ENCODE measurements at places on chromosomes 16 and 17.

DNA sequence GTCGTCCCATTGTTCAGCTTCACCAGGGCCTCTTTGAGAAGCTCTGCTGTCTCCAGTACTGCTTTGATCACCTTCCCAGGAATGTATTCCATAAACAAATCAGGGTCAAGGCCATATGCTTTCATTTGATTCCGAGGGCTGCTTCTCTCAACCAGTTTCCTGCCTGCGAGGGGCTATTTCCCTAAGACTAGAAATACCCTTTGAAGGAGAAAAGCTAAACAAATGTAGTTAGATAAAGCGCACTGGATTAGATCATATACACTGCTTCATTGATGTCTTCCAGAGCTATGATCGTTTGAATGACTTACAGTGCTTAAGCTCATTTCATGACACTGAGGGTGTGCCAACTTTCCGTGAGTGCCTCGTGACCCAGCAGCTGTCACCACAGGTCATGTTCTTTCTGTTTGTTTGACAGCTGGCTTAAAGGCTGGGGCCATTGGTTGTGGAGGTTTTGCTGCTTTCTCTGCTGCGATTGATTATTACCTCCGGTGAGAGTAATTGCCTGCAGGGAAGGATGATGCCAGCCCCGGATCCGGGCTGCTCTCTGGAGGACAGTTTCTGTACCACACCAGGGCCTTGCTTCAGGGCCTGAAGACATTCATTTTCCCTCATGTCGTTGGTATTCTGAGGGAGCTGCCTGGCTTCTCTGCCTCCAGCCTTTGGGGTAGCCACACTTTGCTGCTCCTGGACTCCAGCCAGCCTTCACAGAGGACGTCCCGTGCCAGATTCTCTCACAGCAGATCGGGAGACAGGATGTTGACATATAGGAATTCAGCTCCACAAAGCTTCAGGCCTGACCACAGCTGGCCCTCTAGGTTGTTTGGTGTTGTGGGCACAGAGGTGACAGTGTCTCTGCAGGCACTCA is 3.9 kb downstream of the TIMM22 start:
- DNase-seq = peak; percentile 92

DNA sequence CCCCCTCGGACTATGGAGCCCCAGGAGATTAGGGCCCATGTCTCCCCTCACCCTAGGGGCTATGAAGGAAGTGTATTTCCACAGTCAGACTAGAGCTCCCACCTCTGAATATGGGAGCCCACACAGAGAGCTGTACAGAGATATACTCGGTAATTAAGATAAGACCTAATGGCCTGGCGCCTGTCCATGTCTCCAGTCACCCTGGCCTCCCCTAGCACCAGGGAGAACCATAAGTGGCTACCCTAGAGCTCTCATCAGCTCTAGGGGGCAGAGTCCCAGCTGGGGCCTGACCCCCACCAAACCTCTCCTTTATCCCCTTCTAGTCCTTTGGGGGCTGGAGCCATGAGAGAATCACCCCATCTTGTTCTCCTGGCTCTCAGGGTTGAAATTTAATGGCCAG is 2.4 kb downstream of the TMEM101 start:
- no peak for DNase-seq

GRCh38 chr16:84498859-84499620 is 5.4 kb downstream of the MEAK7 start:
- no peak for DNase-seq

DNA sequence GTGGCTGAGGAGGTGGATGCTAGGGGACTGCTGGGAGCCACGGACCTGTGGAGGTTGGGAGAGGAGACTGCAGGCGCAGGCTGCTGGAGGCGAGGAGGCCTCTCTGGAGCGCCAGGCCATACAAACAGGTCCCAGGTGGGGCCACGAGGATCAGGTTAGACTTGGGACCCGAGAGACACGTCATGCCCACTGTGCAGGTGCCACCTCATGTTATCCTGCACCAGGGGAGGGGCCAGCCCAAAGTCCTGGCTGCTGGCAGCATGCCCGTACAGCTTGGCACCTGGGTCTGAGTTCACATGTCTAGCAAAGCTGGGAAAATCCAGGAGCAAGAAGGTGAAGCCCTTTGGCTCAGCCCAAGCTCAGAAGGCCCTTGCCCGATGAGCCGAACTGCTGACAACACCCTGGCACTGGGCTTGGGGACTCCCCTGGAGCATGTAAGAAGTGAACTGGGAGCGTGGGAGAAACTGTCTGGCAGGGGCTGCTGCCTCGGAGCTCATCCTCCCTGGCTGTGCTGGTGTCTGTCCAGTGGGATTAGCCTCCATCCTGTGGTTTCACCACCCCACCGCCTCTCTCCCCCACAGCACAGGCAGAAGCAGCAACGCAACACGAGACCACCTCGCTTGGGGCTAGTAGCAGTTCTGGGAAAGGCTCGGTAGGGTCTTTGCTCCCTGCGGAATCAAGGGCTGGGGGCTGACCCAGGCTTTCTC is 5.3 kb downstream of the ARHGDIA start:
- peak; percentile 29 for DNase-seq

- DNase-seq = no peak
Observed at GRCh38 chr17:55897301-55897700, 146.4 kb downstream of the PCTP start.

- no peak for DNase-seq
Observed at GRCh38 chr17:269616-270514, 82.7 kb downstream of the RPH3AL start.

DNA sequence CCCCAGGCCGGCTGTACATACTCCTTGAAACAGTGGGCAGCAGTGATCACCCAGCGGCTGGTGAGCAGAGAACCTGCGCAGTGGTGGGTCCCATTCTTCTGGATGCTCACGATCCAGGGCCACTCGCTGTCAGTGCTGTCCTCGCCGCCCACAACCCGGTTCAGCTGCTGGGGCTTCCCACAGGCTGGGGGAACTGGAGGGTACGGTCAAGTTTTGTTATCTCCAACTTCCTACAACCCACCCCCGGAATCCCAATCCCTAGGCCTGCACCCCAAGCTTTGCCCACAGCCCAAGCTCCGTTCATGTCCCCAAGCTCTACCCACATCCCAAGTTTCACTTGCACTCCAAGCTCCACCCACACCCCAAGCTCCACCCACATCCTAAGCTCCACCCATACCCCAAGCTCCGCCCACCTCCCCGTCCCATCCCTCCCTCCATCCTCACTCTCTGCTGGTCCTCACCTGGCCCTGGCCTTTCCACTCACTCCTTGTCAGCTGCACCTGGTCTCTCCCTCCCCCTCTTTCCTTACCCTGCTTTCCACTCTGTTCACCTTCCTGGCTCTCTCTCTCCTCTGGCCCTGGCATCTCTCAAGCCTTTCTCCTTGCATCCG is 1.8 kb downstream of the PRSS22 start:
- DNase-seq = no peak

DNA sequence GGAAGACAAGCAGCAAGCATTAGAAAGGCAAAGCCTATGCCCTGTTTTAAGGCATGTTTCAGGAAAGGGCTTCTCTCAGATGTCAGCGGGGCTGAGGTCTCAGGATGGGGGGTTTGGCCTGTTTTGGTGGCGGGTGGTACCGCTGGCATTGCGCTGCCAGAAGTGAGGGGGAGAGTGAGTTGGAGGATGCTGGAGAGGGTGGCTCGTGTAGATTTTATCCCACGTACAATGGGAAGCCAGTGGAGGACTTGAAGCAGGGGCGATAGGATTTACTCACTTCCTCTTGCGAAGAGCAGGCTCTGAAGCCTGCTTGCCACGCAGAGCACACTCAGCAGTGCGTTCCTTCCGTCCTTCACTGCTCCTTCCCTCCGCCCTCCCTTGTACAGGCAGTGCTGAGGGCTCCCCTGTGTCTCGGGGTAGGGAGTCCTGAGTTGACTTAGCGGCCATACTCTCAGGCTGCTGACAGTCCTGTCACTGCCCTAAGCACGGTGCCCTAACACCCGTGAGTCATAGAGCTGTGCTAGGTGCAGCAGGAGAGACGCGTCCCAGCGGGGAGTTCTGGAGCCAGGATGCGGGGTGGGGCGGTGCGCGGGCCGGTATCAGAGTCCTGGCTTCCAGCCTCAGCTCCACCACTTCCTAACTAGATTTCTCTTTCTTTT is 113.1 kb downstream of the SNX29 start:
- DNase-seq = peak; percentile 38
